Glutamatergic neuron (in vitro differentiated cells): ENCODE measurements at places on chromosomes 11 and 22. TPM values are rescaled to one million over a fixed set of nuclear protein-coding genes. Genes with fewer than 3 reads are reported as not detected.

DNA sequence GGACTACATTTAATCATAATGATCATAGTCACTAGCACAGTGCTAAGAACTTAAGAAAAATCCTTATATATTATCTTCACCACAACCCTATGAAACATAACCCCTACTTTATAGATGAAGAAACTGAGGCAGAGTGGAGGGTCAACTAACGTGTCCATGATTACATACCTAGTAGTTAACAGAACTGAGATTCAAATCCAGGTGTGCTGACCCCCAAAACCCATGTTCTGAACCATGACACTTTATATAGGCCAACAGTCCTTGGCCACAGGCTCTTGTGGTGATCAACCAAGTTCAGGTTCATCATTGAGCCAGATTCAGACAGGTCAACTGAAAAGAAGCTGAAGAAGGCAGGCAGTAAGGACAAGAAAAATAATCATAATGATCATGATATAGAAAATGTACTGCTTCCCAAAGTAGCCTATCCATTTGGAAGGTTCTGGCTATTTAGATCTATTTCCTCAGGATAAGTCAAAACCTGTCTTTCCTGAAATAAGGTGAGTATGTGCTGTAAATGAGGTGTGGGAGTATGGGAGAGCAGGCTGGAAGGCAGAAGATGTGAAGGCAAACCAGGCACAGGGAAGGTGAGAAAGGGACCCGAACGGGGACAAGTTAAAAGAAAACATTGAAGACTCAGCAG is 39.7 kb downstream of the MAPK1 start:
- DNase-seq: no peak

DNA sequence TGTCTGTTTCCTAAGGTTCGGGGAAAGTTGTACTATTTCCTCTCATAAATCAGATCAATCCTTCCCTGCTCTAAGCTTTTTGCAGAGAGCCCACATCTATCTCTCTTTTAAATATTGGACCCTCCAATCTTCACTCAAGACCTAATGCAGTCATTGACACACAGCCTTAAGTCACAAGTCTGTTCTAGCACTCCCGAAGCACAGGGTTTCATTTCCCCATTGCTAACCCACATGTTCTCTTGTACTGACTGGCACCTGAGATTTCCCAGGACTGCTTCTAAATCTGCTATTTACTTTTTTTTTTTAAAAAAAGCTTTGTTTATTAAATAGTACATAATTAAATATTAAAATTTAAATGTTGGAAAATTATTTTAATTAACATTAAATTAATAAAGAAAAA is 674.7 kb downstream of the TBC1D22A start:
- no peak for DNase-seq

Gene HEPHL1
- total RNA-seq: not detected

- DNase-seq: no peak
These were observed 56.5 kb downstream of the NAT10 start for GRCh38 chr11:34161812-34162492.

Gene IFITM1
- total RNA-seq: 2.6 TPM

GRCh38 chr22:22375576-22376351 is 131.2 kb downstream of the VPREB1 start:
- no peak for DNase-seq
